ENCODE measurements at places on chromosomes 6 and 20.

GRCh38 chr6:74879976-74880375 is 325.9 kb downstream of the COL12A1 start:
- no peak for DNase-seq
- H3K4me1 ChIP-seq: no peaks in the 10 kb centered on the region
- H3K27ac ChIP-seq: no peak overlapping the region

DNA sequence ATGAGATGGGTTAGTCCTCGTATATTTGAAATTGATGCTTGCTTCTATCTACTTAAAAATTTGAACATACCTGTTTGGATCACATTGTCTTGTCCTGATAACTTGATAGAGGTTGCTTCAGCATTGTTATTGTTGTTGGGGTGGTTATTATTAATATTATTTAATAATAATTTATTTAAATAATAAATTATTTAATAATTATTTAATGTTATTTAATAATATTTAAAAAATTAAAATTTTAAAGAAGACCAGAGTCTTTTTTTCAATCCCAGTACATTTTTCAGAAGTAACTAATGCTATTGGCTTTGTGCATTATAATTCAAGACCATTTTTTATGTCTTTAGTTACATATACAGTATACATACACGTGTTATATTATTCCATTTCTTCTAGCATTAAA is 116.6 kb upstream of the DUSP22 start:
- peaks cover 10% of the 10 kb centered on the region for H3K4me1 ChIP-seq
- peaks cover 9% of the 10 kb centered on the region for H3K27me3 ChIP-seq
- H3K4me3 ChIP-seq: no peak overlapping the region
- no peak overlapping the region for H3K27ac ChIP-seq
- H3K36me3 ChIP-seq: no peaks in the 10 kb centered on the region

DNA sequence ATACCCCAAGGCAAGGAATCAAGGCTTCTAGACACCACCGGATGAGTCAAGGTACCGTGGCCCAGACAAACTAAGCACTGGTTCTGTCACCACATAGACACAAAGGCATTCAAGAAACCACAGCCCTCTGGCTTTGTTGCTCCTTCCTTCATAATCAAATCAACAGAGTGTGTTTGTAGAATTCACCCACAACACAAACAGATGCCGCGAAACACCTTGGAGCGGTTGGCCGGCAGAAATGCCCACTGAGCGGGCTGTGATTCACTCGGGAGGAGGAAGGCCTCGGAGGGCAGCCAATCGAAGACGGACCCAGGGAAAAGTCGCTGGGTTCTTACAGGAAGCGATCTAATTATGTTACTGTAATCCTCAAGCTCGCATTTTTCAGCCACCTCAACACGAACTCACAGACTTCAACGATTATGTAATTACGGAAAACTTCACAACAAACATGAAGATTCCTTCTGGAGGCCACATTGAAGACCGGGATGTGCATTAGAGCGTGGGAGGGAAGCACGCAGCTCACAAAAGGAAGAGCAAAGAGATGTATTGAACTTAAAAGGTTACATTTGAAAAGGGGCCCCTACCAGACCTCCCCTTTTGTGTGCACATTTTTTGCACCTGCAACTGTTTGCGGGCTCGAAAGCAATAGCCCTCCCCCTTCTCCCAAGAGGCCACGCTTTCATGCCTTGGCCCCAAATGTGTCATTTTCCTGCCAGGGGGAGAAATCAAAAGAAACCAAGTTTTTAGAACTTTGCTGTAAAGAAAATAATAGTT is 184.7 kb upstream of the PREP start:
- no peak for DNase-seq
- peaks cover 7% of the 10 kb centered on the region for H3K4me1 ChIP-seq
- H3K4me3 ChIP-seq: no peak overlapping the region
- peaks cover under 1% of the 10 kb centered on the region for H3K27me3 ChIP-seq

DNA sequence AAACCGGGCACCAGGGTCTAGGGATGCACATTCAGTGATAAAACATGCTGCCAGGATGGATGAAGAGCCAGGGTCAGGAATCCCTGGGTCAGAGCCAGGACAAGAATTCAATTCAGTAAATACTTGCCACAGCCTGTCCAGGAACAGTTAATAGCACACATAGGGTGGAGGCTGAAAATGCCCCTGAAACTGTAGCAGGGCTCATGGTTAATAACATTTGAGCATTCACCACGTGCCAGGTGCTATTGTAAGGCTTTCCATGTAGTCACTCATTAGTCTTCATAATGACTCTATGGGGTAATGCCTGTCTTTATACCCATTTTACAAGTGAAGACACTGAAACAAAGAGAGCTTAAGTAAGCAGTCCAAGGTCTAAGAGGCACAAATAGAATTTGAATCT is 296.3 kb downstream of the LRFN2 start:
- no peak overlapping the region for H3K4me3 ChIP-seq
- H3K27ac ChIP-seq: no peak overlapping the region
- no peaks in the 10 kb centered on the region for H3K36me3 ChIP-seq
- DNase-seq: no peak
- H3K27me3 ChIP-seq: peaks cover 16% of the 10 kb centered on the region

DNA sequence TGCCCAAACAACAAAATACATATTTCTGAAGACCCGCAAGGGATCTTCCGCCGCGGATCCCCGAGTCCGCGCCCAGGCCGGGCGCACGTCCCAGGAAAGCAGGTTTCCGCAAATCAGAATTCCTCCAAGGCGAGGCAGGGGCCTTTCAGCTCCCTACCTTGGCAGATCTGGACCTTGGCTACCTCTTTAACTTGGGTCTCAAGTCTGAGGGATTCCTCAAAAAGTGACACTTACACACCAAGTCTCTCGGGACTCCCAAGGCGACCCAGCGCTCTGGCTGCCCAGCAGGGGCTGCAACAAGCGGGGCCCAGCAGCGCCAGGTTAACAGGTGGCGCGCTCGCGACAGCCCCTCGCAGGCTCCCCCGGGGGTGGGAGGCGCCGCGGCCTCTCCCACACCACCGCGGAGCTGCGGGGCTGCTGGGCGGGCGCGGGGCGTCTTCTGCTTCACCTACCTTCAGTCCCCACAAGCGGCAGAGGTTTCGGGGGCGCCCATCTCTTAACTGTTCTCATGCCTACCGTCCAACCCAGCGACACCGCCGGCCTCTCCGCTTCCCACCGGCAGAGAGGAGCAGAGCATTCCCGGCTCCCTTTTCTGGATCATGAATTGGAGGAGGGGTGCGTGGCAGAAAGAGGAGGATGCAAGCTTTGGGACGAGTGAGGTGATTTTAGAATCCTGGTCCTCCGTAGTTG is 414 bp downstream of the SIM1 start:
- peaks cover 29% of the 10 kb centered on the region for H3K27me3 ChIP-seq
- peaks cover 7% of the 10 kb centered on the region for H3K4me1 ChIP-seq
- DNase-seq: no peak
- H3K36me3 ChIP-seq: no peaks in the 10 kb centered on the region
- H3K27ac ChIP-seq: no peak overlapping the region
- H3K4me3 ChIP-seq: no peak overlapping the region

- DNase-seq: peak; percentile 30
- peak overlapping the region; percentile 97 for H3K27ac ChIP-seq
- H3K36me3 ChIP-seq: peaks cover 1% of the 10 kb centered on the region
- H3K4me3 ChIP-seq: peak overlapping the region; percentile 96
- peaks cover 28% of the 10 kb centered on the region for H3K4me1 ChIP-seq
Observed at GRCh38 chr6:156778454-156779205, 1.5 kb downstream of the ARID1B start.

DNA sequence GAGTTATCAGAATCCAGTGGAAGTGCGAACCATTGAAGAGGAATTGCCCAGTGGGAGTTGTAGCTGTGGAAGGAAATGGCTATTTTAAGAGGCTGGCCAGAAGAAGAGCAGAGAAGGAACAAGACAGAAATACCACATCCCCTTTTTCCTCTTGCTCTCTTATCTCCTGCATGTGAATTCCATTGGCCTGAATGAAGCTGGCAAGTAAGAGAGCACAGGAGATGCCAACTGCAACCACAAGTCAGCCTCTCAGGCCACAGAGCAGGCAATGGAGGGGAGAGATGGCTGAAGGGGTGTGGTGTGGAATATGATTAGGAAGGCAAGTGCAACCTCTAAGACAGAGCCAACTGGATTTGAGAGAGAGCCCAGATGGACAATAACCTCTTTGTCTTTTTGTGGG is 362.7 kb upstream of the IMPG1 start:
- H3K27ac ChIP-seq: no peak overlapping the region
- no peak for DNase-seq
- H3K4me1 ChIP-seq: no peaks in the 10 kb centered on the region
- no peaks in the 10 kb centered on the region for H3K27me3 ChIP-seq
- no peaks in the 10 kb centered on the region for H3K36me3 ChIP-seq
- H3K4me3 ChIP-seq: no peak overlapping the region

GRCh38 chr6:107750176-107750797 is 73.8 kb downstream of the SCML4 start:
- H3K27me3 ChIP-seq: no peaks in the 10 kb centered on the region
- peaks cover 5% of the 10 kb centered on the region for H3K4me1 ChIP-seq
- no peak for DNase-seq
- H3K4me3 ChIP-seq: no peak overlapping the region
- H3K27ac ChIP-seq: no peak overlapping the region
- peaks cover 36% of the 10 kb centered on the region for H3K36me3 ChIP-seq

- no peak for DNase-seq
- peak overlapping the region; percentile 41 for H3K27ac ChIP-seq
- H3K36me3 ChIP-seq: peaks cover 12% of the 10 kb centered on the region
- H3K27me3 ChIP-seq: no peaks in the 10 kb centered on the region
- peaks cover 29% of the 10 kb centered on the region for H3K4me1 ChIP-seq
- H3K4me3 ChIP-seq: no peak overlapping the region
Observed at GRCh38 chr6:5622276-5623005, 361.1 kb downstream of the FARS2 start.

DNA sequence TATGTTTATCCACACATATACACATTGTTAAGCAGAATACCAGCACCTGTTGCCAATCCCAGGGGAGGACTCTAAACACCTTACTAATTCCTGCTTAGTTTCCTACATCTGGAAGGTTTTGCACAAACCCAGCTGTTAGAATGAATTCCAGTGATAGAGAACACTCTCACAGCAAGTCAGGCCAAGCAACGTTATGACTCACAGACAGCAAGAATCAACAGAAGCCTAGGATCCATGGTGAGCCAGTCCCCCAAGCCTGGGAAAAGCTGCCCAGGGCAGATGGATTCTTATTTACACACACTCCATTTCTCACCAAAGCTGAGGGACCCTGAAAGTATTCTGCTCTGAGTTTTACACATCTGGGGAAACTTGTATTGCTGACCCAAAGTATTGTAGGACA is 291.7 kb downstream of the SLC35F1 start:
- DNase-seq: no peak
- no peak overlapping the region for H3K4me3 ChIP-seq
- no peak overlapping the region for H3K27ac ChIP-seq
- H3K27me3 ChIP-seq: no peaks in the 10 kb centered on the region
- H3K4me1 ChIP-seq: no peaks in the 10 kb centered on the region
- no peaks in the 10 kb centered on the region for H3K36me3 ChIP-seq

DNA sequence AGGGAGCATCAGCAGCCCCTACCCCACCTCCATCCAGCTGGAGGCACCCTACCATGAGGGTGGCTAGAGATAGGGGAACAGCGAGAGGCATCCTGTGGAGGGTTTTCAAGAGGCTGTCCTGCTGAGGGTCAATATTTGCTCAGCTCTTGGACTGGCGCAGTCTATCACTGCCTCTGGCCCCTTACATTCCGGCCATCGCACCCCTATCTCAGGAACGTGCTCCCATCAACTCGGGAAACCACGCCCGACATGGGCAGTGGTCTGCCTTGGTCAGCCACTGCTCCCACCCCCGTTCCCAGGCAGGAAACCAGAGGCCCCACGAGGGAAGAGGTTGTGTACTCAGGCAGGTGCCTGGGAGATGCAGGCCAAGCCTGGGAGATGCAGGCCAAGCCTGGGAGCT is 57.9 kb downstream of the VEGFA start:
- H3K36me3 ChIP-seq: no peaks in the 10 kb centered on the region
- H3K27me3 ChIP-seq: peaks cover 6% of the 10 kb centered on the region
- H3K4me3 ChIP-seq: no peak overlapping the region
- DNase-seq: no peak

DNA sequence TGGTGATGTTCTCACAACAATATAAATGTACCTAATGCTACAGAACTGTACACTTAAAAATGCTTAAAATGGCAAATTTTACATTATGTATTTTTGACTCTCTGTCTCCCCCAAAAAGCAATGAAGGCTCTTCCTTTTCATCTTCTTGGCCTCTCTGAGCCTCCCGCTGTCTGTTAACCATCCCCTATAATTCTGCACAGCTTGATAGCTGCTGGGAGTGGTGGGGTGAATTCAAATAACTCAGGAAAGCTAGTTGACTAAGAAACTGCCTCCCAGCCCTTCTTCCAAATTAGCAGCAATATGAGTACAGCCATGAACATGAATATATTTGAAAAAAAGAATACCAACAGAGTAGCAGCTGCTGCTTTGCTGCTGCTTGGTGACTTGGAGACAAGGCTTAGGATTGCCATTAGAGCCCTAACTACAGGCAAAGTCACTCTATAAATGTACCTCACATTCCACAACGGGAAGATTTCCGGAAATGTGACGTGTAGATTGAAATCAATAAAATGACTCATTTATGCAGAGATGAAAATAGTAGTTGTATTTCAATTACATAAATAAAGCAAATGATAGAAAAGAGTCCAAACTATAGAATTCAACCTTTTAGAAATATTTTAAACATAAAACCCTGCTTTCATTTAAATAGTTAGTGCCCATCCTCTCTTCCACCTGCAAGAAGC is 200.1 kb upstream of the HEY2 start:
- H3K36me3 ChIP-seq: no peaks in the 10 kb centered on the region
- no peaks in the 10 kb centered on the region for H3K27me3 ChIP-seq
- no peaks in the 10 kb centered on the region for H3K4me1 ChIP-seq
- no peak overlapping the region for H3K27ac ChIP-seq
- no peak for DNase-seq

- no peaks in the 10 kb centered on the region for H3K4me1 ChIP-seq
- peaks cover 3% of the 10 kb centered on the region for H3K27me3 ChIP-seq
- no peaks in the 10 kb centered on the region for H3K36me3 ChIP-seq
- no peak overlapping the region for H3K27ac ChIP-seq
Observed at GRCh38 chr6:168217880-168218537, 101.6 kb downstream of the DACT2 start.

DNA sequence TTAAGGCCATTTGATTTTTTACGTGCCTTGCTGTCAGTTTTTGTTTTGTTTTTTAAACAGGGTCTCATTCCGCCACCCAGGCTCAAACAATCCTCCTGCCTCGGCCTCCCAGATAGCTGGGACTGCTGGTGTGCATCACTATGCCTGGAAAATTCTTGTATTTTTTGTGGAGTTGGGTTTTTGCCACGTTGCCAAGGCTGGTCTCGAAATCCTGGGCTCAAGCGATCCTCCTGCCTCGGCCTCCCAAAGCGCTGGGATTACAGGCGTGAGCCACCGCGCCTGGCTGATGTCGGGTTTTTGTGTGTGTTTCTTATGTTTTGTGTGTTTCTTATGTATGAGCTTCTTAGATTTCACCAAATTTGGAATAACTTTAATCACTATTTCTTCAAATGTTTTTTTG is 104.8 kb downstream of the TAF4 start:
- peaks cover 2% of the 10 kb centered on the region for H3K27me3 ChIP-seq
- no peaks in the 10 kb centered on the region for H3K4me1 ChIP-seq
- H3K27ac ChIP-seq: no peak overlapping the region
- no peak for DNase-seq
- H3K36me3 ChIP-seq: no peaks in the 10 kb centered on the region

Data from memory B cell (primary cell).